ENCODE measurements at places on chromosomes 1 and 21.
A peak's percentile ranks its signal among the peaks of the same experiment; 100 is the strongest.

DNA sequence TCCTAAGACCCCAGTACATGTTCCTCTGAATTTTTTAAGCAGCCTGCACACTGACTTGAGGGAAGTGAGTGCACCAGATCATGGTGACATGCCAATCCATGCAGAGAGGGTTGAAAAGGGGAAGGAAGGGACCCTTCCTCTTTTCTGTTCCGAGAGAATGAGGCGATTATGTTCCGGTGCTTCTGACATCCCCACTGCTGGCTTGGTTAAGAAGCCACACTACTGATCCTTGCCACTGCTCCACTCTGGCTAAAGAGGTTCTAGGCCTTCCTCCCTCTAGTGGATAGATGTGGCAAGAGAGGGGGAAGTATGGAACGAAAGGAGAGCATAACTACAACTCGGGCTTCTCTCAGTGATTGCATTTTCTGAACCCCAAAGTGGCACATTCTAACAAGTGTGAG, 1.8 kb upstream of the CYB5R1 start:
- no peak for DNase-seq

DNA sequence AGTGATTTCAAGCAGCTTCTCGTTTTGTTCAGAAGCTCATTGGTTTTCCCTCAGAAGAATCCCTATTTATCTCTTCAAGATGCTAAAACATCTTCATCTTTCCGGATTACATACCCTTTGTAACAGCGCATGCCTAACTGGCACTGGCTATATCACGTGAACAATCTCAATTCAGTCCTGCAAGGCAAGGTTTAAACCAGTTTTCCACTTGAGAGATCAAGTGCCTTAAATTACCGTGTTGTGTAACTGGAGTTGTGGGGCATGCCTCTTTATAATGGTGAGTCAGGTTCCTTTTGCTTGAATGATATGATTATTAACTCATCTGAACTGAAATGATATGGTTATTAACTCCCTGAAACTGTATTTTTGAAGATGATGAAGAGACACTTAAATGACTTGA, 11.0 kb upstream of the ZFP69B start:
- no peak for DNase-seq

- no peak for DNase-seq
Measured at GRCh38 chr1:248861616-248862015, 2.7 kb upstream of the ZNF692 start.

- DNase-seq, result no peak
Measured at GRCh38 chr1:208239473-208240381, 4.5 kb downstream of the PLXNA2 start.

GRCh38 chr1:27878039-27878438, 5.7 kb downstream of the THEMIS2 start:
- no peak for DNase-seq

DNA sequence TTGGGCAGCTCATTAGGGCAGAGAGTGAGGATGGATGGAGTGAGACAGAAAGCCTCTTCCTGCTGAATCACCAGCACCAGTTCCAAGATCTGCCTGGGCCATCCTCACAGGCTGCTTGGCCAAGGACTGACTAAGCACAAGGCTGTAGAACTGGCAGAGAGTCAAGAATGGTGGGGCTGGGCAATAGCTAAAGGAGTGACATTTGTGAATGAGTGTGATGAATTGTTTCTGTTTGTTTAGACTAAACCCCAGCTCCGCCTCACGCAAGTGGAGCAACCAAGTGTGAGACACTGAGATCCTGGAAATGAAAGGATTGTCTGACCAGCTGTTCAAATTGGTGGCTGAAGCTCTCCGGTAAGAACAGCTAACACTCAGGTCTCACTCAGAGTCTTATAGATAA, 38.6 kb downstream of the BRINP2 start:
- peak; percentile 84 for DNase-seq
